MV-4-11 (cell line): ENCODE measurements at places on chromosomes 6 and 20.
A peak's percentile ranks its signal among the peaks of the same experiment; 100 is the strongest.

- DNase-seq = no peak
These were observed 91.1 kb downstream of the UST start for GRCh38 chr6:148837941-148838340.

- no peak for DNase-seq
These were observed 6.3 kb upstream of the GTF3C6 start for GRCh38 chr6:110951986-110952794.

DNA sequence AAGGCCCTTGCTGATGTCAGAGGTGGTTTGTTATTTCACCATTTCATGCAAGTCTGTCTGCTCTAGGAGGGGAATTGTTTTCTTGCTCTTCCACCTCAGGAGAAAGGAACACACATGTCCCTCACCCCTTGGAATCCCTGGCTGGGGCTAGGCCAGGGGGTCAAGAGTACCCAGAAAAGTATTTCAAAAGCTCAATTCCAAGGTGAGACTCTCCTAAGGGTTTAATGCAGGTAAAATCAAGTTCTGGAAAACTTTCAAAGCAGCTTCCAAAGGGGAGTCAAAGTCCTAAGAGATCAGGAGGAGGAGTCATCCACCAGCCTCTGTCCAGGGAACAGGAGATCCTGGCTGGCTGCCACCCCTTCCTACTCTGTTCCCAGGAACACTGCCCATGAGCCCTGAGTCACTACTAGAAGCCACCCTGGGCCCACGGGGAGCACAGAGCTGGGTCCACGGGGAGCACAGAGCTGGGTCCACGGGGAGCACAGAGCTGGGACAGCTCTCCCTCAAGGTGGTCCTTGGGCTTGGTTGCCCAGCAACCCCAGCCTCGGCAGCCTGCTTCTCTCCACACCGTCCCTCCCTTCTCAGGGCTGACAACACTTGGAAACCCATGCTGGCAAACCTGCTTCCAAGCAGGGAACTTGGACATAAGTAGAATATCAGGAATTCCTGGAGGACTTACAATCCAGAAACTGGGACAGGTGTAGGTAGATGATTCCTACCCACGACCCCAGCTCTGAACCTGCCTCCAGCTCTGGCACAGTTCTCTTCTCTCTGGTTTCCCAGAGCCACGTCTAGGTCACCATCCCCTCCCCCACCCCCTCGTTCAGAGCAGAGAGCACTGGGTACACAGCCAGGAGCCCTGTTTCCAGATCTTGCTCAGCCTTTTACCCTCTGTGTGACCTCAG lies 35.3 kb upstream of the CDKN1A start:
- DNase-seq = no peak

GRCh38 chr20:62062661-62063314 lies 2.9 kb downstream of the TAF4 start:
- DNase-seq = no peak

- DNase-seq = peak; percentile 1
These were observed 490.3 kb downstream of the COL12A1 start for GRCh38 chr6:74715355-74716085.

- DNase-seq = no peak
These were observed at the start of gene DOK5 for GRCh38 chr20:54475334-54476168. DOK5 (plus strand) TSS chr20:54475593; CDS start chr20:54475947, 354 bp downstream.

- no peak for DNase-seq
These were observed 55.8 kb upstream of the TFAP2D start for GRCh38 chr6:50657513-50657912.

- DNase-seq = no peak
These were observed 31.0 kb upstream of the MRPS18A start for GRCh38 chr6:43718387-43719105.

DNA sequence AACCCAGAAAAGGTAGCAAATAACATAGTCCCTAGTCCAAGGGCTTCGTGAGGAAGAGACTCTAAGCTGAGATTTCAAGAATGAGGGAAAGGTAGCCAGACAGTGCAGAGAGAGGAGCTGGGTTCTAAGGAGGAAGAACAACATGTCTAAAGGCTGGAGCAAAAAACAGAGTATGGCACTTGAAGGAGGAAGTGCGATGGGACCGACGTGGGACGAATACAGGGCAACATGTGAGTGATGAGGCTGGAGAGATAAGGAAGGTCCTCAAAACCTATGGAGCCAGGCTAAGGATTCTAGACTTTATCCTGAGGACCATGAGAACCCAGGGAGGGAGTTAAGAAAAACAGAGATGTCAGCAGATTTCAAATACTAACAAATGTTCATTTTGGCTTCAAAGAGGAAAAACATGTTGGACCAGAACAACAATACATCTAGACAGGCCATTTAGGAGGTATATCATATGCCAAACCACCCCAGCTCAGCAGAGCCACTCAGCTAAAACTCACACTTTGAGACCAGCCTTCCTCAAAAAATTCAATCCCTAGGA lies 17.5 kb downstream of the ATXN1 start:
- no peak for DNase-seq

GRCh38 chr20:20637998-20638725 lies 74.3 kb downstream of the RALGAPA2 start:
- no peak for DNase-seq

GRCh38 chr6:16736856-16737775 lies 24.1 kb downstream of the ATXN1 start:
- no peak for DNase-seq

DNA sequence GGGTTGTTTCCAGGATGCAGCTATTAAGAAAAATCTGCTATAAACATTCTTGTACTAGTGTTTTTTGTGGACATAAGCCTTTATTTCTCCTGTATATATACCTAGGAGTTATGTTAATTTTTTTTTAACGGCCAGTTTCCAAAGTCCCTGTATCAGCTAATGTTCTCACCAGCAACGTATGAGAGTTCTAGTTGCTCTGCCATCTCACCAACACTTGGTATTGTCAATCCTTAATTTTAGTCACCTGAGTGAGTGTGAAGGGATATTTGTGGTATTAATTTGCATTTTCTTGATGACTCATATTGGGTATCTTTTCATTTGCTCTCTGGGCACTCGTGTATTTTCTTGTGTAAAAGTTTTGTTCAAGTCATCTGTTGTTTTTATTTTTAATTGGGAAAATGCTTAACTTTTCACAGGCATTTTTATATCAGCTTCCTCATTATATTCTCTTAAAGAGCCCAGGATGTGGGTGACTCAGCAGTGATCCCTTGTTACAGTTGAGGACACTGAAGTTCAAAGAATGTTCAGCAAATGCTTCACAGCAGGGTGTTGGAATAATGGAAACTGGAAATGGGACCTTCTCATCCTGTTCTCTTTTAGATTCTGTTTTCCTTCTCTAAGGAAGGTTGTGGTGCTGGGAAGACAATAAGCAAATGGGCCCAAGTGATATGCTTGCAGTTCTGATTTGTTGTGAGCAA lies 211.7 kb upstream of the PRND start:
- peak; percentile 29 for DNase-seq

DNA sequence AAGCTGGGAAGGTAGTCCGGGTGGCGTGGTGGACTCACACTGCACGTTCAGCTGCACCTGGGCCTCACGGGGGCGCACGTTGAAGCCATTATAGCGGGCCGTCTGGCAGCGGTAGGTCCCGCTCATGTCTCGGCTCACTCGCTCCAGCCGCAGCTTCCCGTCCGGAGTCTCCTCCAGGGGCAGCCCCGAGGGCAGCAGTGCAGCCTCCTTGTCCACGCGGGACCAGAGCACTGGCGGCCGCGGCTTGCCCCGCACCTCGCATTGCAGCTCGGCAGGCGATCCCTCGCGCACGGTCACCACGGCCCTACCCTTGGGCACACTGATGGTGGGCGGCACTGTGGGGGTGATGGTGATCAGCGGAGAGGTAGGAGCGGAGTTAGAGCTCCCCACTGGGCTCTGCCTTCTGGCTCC lies 47.6 kb downstream of the MDGA1 start:
- no peak for DNase-seq

DNA sequence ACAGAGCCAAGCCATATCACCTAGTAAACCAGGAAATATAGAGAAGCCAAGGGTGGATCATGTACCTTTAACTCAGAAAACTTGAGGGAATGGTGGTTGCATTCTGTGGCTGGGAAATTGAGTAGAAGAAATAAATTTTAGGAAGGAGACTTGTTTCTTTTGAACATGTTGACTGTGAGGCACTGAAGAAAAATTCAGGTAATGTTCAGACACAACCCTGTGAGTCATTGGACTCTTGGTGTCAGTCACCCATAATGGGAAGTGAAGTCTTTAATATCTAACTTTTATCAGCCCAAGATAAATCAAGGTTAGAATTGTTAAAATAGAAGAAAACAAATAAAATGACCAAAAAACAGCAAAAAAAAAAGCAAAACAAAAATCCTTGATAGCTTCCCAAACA lies 98.8 kb upstream of the GRIK2 start:
- no peak for DNase-seq

- no peak for DNase-seq
These were observed 124.0 kb upstream of the ECI2 start for GRCh38 chr6:4259391-4259790.

DNA sequence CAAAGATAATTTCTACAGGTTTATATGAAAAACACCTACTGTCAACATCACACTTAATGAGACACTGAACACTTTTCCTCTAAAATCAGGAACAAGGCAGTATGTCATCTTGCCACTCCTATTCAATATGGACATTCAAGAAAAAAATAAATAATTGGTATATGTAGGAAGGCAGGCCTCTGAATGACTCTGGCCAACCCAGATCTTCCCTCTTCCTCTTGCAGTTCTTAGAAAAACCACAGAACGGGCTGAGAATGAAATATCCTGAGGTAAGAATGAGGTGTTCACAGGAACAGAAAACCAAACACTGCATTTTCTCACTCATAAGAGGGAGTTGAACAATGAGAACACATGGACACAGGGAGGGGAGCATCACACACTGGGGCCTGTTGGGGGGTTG lies 1207.2 kb upstream of the CITED2 start:
- DNase-seq = peak; percentile 74

DNA sequence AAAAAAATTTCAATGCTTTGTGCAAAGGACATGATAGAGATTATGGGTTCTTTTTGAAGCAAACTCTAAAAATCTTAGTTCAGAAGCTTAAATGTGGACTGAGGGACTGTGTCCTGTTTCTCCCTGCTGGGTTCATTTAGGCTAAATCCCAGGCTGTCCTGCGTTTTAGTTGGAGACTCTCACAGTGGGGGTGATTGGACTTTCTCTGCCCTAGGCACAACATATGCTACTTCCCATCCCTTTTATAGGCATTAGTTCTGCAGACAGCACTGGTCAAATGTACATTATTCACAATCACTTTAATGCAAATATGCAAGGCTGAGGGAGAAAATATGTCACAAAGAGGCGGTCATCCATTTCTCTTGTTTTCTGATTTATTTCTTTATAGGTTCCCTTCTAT lies 71.3 kb downstream of the TFAP2B start:
- no peak for DNase-seq

DNA sequence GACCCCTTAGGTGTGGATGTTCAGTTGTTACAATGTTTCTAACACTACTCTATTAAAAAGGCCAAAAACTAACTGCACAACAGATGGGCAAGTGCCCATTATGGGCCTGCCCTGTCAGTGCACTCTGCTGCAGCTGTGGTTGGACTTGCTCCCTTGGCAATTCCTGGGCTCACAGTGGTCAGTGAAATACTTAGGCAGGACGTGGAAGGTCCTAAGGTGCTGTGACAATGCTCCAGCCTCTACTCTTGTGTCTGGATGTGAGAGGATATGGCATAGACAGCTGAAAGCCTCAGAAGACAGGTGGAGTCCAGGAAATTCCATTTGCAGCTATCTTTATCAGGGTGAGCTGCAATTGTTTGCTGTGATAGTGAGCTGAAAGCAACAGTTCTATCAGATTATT lies 136.5 kb upstream of the OLIG3 start:
- DNase-seq = no peak

DNA sequence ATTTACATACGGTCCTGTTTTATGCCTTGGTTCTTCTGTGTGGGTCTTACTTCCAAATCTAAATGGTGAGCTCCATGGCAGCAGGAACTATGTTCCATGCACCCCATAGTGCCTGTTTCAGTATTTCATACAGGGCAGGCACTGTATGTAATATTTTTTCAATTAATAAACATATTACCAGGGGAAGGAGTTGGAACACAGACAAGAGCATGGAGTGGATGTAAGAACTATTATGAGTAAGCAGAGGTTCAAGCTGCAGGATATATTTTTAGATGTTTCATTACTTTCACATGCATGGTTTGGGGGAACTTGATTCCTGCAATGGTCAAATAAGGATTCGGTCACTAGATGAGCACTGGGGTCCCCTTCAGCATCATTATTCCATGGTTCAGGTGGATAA lies 108.3 kb downstream of the KIF13A start:
- no peak for DNase-seq
